ENCODE measurements at places on chromosomes 12 and 14.

DNA sequence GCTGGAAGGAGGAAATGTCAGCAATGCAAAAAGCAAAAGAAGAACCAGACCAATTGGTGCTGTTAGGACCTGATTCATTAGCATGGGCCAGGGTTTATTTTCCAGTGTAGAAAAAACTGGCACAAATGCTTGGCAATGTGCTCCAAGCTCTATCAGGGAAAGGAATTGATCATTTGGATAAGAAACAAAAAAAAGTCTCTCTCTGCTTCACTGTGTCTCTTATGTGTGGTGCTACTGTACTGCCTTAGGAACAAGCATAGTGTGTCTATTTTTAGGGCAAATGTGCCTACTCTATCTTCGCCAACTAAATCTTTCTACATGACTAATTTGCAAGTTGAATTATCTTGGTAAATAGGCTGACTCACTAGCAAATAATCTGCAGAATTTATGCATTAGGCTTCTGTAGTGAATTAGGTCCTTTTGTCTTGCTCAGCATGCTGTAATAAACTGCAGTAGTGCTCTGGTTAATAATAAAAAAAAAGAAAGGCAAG, 236.7 kb downstream of the MDGA2 start:
- peak; percentile 66 for DNase-seq

GRCh38 chr14:68081489-68081888, 261.9 kb downstream of the RAD51B start:
- DNase-seq = no peak

DNA sequence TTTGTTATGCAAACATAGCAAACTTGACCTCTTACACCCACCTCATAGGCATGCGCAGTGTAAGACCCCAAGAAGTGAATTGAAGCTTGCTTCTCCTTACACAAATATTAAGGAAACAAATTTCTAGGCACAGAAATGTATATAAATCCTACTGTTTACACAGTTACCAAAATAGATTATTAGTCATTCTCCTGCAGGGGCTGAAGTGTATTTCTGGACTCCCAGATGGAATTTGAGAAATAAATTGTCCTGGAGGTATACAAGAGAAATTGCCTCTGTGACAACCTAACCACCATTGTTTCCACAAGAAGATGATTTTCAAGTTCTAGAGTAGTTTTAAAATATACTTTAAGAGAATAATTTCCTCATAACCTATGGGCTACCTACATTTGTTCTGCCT, 656.0 kb upstream of the MDGA2 start:
- no peak for DNase-seq

DNA sequence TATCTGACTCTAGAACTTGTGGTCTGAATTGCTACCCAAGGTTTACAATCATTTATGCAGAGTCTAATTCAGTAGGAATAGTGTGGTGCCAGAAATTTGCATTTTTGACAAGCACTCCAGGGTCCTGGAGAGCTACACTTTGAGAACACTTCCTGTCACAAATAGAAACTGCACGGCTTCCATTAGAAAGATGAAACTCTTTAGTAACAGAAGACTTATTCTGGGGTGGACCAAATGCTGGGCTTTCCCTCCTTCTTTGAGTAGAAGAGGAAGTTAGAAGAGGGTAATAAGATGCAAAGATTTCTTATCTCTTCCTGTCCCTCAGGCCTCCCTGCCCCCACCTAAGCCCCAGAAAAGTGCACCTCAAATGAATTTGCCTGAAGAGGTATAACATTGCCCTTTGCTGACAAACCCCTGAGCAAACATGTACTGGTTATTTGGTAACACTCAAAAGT, 28.4 kb downstream of the DGLUCY start:
- no peak for DNase-seq

DNA sequence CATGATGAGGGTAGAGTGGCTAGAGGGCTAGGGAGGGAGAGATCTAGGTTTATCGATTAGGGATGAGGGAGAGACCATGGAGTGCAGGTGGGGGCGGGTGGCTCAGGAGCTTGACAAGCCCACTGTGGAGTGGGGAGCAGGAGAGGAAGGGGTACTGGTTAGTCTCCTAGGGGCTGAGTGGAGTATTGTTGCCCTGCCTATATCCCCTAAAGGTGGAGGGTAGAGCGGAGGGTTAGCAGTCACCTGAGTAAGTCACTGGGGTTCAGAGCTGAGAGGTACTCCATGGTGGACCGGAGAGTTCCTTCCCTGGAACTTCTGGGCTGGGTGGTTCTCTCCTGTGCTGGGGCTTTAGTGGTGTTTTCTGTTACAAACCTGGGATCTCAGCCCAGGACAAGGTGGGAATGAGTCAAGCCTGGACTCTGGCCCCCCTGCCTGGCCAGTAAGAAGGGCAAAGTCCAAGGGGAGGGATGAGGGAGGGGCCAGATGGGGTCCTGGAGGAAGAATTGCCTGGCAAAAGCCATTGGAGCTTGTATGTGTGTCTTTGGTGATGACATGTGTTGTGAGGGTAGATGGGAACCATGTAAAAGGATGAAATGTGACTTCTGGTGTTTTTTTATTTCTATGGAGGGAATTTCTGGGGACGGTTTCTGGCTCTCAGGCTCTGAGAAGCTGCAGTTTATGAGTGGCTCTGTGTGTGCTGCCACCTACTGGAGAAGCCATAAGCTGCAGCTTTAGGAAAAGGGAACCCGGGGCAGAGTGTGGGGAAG, at the start of gene CIDEB:
Gene CIDEB (minus strand): TSS at position 403 of the 767 bp plus-strand sequence. CDS start 119 bp downstream, at position 284.
- DNase-seq = peak; percentile 51

Data from fibroblast of skin of abdomen (primary cell).